ENCODE measurements at places on chromosomes 1 and 21.

DNA sequence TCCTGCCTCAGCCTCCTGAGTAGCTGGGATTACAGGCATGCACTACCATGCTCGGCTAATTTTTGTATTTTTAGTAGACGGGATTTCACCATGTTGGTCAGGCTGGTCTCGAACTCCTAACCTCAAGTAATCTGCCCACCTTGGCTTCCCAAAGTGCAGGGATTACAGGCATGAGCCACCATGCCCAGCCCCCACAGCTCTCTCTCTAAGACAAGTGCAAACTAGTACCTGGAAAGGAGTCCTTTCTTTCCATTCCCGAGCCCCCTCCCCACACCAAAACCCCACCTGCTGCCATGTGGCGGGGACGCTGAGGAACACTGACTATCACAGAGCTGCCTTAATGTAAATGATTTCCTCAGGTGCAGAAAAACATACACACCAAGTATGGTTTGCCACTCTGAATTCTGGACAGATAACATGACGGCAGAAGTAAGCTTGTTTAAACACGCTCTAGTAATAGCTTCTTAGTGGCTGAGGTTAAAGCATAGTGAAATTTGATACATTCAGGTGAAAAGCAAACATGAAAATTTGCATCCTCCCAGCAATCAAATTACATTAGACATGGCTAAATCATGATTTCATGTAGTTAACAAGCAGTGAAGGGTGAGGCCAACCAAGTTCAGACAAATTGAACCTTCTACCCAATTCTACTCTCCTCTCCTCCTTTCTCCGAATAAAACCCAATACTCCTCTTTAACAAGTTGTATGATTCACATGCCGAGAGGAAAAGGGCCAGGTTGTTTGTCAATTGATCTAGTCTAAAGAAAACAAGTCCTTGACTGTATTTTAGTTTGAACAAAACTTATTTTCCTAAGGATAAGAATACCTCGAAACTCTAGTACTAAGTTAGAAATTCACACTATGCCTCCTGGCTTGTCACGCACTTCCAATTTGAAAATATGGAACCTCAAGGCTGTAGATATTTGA, 19.8 kb downstream of the ERRFI1 start:
- DNase-seq: no peak

DNA sequence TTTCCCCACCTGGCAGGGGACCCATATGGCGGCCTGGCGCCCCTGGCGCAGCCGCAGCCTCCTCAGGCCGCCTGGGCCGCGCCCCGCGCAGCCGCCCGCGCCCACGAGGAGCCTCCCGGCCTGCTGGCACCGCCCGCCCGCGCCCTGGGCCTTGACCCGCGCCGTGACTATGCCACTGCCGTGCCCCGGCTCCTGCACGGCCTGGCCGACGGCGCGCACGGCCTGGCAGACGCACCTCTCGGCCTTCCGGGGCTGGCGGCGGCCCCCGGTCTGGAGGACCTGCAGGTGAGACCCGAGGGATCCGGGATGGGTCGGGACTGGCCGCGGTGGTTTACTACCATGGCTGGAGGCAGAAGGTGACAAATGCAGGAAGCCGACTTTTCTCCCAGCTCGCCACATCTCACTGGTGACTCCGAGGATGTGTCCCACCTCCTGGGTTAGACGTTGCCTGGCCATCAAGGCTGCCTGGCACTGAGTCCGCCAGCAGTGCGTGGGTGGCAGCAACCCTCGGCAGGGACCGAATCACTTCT, 1.1 kb downstream of the TFAP2E start:
- no peak for DNase-seq

DNA sequence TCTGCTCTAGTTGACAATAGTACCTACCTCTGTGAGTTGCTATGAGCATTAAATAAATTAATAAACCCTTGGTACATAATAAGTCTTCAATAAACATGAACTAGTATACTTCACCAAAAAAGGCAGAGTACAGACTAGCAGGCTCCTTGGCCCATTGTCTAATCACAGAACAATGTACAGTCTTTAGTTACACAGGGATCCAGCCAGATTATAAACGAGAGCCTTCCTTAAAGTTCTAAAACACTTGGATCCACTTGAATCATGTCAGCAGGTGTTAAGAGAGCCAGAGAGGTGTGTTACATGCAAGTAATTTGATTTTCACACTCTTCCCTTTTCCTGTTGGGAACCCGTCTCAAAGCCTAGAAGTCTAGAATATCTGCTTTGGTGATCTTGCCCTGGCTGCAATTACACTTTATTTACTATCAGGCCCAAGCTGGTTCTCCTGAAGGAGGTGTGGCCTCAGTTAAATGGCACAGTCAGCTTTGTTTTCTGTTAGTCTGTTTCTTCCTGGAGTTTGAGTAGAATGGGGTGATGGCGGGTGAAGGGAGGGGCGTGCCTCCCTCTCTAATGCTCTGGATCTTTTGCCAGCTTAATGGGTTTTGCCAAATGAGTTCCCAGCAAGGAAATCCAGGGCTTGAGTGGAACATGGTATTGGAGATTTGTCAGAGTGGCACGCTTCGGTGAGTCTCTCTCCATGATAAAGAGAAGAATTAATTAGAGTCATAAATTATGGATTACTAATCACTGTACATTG, 570.9 kb upstream of the CAMK1G start:
- DNase-seq: no peak

DNA sequence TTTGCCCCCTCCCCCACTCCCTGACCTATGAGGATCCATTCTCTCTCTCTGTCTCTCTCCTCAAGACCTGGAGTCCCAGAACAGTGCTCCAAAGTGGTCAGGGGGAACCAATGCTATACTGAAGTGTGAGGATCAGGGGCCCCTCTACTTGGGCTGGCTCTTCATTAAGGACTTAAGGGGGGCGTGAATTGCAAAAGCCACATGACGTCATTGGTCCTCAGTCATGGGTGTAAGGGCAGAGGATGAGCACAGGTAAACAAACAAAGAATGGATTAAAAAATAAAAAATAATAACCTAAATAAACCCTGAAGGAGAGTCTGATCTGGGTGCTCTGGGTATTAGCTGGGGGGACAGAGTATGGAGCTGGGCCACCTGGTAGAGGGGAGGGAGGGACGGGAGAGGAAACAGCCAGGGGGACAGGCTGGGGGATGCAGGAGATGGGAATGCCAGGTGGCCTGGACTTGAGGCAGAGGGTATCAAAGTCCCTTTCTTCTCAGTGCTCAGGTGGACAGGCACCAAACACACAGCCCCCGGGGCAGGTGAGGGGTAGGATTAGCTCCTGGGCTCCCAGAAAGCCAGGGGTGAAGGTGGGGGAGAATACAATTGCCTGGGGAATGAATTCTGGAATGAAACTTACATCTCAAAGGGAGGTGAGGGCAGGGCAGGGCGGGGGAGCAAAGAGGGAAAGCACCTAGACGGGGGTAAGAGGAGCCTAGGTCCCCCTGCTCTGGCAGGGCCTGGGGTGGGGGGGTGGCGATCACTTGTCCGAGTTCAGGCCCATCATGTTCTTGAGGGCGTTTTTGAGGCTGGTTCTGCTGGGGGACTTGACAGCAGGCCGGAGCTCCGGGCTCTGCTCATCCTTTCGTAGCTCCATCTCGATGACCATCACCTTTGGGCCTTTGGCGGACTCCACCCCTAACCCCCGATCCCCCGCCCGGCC, 4.6 kb downstream of the MPZ start:
- DNase-seq: peak; percentile 26

DNA sequence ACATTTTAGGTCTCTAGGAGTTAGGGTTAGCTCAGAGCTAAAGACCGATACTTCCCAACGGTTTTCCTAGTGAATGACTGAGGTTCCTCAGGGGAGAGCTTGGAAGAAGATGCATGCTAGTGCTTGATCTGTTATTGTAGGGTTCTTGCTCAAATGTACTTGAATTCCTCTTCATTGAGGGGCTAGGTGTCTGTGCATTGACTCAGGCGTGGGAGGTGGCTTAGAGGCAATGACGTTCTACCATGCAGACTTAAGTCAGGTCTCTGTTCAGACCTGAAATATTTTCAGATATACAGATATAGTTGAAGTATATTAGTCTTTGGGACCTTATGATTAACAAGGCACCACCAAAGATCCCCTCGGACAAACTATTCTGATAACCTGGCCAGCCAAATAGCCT, 23.5 kb downstream of the S100A10 start:
- no peak for DNase-seq

DNA sequence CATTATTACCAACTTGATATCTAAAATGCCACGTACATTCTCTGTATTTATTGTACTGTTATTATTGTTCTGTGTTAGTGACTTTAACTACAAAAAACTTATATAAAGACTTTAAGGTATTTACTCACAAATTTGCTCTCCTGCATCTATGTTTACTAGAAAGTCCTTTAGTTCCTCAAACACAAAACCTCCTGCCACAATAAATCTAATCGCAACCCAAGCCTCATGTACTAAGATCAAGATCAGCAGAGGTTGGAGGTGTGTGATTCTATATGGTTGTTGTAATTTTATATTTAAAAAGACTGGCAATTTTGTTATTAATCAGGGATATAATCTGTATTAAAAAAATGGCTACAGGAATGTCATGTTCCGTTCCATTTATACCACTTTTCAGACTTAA, 68.6 kb downstream of the VAV3 start:
- DNase-seq: no peak

DNA sequence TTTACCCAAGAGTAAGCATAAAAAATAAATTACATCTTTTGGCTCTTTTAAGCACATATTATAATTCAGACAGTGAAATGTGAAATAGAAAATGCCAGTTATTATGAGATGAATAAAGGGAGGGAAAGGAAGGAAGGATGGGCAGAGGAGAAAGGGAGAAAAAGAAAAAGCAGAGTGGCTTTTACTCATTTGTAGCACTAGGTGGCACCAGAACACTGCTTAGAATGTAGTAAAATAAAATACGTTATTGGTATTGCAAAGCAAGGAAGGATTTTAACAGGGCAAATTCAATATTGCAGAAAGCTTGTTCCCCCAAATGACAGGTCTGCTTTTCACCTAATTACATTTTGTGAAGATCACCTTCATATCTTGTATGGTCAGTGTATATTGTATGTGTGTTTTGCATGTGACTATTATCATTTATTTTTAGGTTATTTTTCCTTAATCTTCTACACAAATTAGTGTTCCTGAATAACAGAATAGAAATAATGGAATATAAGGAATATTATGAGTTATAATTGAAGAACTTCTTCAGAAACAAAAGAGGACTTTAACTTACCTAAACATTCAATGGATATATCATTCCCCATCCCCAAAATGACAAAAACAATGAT, 9.1 kb upstream of the PCNX2 start:
- no peak for DNase-seq

DNA sequence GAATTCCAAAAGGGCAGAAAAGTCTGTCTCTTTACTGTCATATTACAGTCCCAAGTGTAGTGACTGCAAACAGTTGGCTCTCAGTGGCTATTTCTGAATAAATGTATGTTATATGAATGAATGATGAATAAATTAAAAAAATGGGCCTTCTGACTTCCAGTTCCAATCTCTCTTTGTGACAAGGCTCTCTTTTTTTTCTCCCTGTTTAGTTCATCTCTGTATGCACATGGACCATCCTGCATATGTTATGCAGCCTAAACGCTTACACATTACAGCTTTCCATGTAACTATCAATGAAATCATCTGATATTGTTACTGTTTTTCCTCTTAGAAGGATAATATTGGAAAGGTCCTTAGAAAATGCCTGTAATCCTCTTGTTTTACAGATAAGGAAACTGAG, 363.0 kb downstream of the NUF2 start:
- DNase-seq: no peak

- DNase-seq: no peak
These were observed 7.6 kb downstream of the CDKN2C start for GRCh38 chr1:50977575-50978143.

DNA sequence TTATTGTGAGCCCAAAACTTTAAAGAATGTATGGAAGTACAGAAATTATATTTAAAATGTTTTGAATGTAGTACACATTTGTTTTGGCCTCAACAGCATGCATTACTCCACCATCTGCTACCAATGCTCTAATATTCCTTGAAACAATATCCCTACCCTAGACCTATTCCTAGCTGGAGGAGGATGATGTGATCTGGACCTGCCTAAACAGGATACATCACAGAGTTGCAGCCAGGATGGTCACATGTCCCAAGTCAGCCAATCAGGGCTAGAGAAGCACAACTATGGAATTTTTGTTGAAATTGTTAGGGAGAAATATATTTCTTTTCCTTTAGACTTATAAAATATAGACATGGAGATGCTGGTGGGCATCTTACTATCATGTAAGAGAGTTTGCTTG, 623.3 kb upstream of the NR5A2 start:
- no peak for DNase-seq

DNA sequence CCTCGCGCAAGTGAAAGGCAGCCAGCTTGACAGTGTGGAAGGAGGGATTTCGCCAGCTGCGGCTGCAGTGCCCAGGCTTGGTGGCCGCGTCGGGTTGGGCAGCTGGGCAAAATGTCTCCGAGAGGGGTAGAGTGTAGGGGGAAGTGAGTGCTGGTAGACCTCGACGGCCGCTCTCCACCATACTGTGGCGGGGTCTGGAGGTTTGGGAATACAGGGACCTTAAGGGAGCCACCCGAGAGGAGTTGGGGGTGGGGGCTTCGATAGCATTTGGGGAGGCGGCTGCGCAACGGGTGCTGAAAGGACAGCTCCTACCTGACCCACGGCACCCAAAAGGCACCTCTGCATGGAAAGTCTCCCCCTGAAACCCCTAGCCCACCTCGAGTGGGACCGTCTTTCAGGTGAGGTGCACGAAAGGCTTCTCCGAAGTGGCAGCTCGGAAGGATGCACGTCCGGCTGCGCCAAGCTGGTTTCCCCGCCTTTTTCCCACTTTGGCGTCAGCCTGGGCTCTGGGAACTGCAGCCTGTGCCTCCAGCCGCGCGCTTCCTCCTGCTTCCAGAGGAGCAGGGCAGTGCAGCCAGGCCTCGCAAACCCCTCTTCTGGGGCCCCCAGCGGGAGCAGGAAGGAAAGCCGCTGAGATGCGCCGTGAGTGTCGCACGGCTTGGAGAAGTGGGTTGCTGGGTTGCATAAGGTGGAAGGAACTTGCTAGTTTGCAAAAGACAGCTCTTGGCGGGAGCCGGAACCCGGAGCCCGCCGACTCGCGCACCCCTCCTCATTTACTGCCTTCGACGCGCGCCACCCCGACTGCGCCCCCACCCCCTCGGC, 531 bp upstream of the HMGN2 start:
- DNase-seq: no peak

GRCh38 chr1:52925571-52926005, 1.5 kb upstream of the SCP2 start:
- peak; percentile 2 for DNase-seq

DNA sequence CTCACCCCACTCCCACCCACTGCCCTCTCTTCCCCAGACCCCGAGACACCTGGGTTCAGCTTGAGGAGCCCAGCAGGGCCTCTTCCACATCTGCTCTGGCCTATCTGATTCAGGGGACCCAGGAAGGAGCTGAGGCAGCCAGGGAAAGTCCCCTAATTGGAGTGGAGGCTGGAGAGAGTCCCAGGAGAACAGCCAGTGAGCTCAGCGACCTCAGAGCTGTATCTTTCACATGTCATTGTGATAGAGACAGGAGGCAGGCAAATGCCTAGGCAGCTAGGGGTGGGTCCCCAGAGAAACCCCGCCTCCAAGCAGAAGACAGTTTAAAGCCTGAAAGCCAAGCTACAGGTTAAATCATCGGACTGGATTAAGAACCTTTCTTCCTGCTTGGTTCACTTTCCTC, 122.7 kb downstream of the MATN1 start:
- no peak for DNase-seq

Measured in hippocampal formation (tissue), 2 donors.